Suprapubic skin (tissue), 4 donors: ENCODE measurements at places on chromosomes 3 and 15. TPM values are rescaled to one million over a fixed set of nuclear protein-coding genes. Genes with fewer than 3 reads are reported as not detected.

Gene DET1
- 6.3 TPM for total RNA-seq

Gene PDZRN3
- total RNA-seq = 9.2 TPM

Gene CHRM5
- total RNA-seq = not detected

Gene FRMD4B
- total RNA-seq = 61.0 TPM

Gene PPM1M
- total RNA-seq = 11.6 TPM

DNA sequence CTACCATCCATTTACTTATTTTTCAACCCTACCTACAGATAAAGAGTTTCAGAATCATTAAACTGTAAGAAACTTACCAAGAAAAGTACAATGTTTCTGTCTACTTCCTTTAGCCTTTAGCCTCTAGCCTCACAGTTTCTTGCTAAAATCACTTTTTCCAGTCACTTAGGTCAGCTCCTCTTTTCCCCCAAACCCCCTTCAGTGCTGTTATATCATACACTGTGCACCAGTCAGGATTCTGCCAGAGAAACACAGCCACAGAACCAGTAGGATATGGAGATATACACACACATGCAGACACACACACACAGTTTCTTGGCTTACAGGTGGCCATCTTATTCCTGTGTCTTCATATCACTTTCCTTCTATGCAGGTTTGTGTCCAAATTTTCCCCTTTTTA is 139.9 kb upstream of the LIPC start:
- no peak for DNase-seq

DNA sequence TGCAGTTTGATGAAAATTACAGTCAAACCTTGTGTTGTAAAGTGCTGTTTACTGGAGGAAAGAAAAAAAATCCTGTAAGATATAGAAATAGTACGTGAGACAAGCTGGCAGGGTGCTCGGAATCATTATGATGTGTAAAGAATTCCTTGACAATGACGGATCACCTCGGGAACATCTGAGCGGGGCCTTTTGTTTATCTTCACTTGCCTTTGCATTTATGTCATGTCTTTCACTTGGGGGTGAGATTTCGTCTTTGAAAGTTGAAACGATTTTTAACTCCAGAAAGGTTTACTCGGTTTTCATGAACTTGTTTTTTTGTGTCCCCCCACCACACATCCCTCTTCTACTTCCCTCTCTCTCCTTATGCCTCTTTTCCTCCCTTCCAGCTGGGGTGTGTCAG is 128.3 kb upstream of the VEPH1 start:
- no peak for DNase-seq

DNA sequence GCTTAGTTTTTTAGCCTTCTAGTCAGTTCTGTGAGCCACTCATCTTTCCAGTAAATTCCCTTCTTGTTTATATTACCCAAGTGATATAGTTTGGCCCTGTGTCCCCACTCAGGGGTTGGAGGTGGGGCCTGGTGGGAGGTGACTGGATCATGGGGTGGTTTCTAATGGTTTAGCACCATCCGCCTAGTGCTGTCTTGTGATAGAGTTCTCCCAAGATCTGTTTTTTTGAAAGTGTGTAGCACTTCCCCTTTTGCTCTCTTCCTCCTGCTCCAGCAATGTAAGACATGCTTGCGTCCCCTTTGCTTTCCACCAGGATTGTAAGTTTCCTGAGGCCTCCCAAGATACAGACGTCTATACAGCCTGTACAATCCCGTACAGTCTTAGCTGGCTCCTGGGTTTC is 53.7 kb upstream of the INO80 start:
- no peak for DNase-seq

DNA sequence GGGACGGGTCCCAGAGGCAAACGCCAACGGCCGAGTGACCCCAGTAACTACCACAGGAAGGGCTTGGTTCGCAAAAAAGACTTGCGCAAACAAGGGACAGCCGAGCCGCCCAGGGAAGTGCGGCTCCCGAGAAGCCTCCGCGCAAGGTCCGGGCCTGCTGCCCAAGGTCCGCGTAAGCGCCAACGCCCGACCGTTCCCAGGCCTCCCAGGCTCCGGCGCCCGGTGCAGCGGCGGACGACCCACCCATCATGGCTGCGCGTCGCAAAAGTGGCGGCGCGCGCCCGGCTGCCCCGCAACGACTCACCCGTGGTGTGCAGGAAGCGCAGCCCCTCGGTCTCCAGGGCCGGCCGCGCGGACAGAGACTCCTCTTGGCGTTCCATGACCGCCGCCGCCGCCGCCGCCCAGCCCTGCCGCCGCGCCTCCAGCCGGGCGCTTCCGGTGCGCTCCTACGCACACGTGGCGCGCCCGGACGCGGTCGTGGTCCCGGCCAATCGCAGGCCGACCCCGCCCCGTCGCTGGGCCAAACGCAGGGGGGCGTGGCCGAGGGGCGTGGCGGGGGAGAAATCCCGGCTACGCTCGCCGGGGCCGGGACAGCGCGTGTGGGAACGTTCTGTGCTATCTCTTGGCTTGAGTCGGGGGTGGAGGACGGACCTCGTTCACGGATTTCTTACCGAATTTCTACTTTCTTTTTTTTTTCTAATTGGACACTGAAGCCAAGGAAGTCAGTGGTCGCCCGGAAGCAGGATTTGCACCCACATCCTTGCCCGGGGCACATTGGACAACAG is at the start of gene SELENOS:
Gene SELENOS, minus strand, starts transcription at position 448 of the 785 bp plus-strand sequence. Its CDS starts 68 bp downstream, at position 380.
- DNase-seq = peak; percentile 92

- no peak for DNase-seq
Measured at GRCh38 chr3:143812481-143812880, 35.8 kb downstream of the SLC9A9 start.

DNA sequence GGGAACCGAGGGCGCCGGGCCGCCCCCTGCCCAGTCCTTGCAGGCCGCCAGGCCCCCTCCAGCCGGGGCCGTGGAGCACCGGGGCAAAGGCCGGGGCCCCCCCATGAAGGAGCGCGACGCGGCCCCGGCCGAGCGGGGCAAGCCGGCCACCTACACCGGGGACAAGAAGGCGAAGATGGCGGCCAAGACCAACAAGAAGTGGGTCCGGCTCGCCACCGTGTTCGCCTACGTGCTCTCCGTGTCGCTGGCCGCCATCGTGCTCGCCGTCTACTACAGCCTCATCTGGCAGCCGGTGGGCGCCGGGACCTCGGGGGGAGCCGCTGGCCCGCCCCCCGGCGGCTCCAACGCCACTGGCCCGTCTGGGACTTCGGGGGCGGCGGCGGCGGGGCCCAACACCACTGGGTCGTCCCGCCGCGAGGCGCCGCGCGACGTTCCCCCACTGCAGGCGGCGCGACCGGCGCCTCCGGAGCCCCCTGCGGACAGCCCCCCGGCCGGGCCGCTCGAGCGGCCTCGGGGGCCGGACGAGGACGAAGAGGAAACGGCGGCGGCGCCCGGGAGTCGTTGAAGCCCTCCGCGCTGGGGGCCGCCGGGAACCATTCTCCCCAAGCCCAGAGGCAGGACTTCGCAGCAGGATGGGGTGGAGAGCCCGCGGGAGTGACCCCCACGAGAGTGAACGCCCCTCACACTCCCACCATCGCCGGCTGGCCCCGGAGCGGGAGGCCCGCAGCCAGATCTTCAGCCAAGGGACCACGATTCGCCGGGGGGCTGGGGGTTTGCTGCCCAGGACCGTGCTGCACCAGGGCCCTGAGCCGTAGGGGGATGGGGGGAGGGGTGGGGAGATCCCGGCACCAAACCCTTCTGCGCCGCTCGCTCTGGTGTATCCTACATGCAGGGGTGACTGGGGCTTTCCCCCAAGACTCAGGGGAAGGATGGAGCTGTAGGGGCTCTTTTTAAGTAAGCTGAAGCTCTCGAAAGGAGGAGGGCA is 753 bp downstream of the INAFM2 start:
- DNase-seq = peak; percentile 70

- no peak for DNase-seq
Measured at GRCh38 chr15:66417736-66418135, 31.0 kb downstream of the MAP2K1 start.

- DNase-seq = no peak
Measured at GRCh38 chr3:14422016-14422963, 19.9 kb downstream of the SLC6A6 start.

GRCh38 chr3:4687167-4687566 is 194.0 kb downstream of the ITPR1 start:
- DNase-seq = no peak

DNA sequence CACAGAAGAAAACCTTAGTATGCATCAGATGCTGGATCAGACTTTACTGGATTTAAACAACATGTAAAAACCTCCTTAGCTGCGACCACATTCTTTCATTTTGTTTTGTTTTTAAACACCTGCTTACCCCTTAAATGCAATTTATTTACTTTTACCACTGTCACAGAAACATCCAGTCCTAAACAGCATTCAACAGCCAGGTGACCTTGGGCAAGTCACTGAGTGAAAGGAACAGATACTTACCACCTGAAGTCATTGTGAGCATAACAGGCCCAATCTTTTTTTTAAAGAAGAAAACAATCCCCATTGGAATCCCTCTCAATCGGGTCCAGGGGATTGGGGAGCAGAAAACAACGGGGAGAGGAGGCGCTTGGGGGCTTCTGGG is 390 bp downstream of the STARD5 start:
- no peak for DNase-seq

GRCh38 chr3:60298141-60298540 is 953.1 kb downstream of the FHIT start:
- DNase-seq = no peak

- DNase-seq = no peak
Measured at GRCh38 chr15:98177966-98178592, 217.6 kb downstream of the ARRDC4 start.

DNA sequence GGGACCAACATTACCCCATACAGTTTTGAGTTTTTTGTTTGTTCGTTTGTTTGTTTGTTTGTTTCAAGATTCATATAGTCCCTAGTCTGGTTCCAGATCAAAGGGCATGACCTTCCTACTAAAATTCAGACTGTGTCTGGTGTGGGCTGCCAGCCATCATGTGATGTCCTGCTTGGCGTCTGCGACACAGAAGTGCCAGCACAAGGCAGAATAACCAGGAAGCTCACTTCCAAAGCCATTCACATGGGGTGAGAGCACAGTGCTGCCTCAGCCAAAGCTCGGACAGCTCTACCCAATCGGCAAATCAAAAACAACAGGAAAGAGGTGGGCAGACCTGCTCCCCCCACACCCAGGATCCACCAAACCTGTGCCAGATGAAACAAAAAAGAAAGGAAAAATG is 142.6 kb upstream of the THBS1 start:
- no peak for DNase-seq

DNA sequence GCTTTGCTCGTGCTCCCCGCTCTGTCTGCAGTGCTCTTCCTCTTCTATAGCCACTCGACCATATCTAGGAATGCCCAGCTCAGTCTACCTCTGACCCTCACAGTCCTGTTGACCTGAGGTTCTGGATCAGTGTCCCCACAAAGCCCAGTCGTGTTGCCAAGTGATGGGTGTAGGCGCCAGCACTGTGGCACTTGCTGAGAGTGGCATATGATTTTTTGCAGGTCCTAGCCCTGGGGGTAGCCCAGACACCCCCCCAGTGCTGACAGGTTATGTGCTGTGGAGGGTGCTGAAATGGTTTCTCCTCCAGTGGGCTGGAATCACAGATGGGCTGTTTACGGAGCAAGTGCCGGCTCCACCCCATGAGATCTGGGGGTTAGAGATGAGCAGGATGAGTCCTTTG is 32.5 kb downstream of the ACAD9 start:
- DNase-seq = no peak

DNA sequence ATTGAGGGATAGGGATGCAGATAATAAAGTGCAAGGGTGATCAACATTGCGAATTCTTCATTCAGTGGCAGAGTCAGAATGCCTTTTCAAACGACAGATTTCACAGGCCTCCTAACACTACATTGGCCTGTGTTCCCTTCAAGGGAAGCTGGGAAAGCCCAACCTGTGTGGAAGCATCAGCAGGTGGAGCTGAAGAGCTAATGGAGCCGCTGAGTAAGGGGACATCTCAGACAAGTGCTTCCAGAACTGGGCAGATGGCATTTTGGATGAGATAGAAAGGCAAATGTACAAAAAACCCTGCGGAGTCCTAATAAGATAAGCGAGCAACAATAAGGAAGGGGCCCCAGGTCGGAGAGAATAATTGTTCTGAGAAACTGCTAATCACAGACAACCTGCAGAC is 8.5 kb upstream of the SLC24A5 start:
- DNase-seq = no peak

- no peak for DNase-seq
Measured at GRCh38 chr3:196320137-196320536, 2.1 kb upstream of the DYNLT2B start.

GRCh38 chr3:126267169-126267975 is 87.0 kb upstream of the ALDH1L1 start:
- DNase-seq = no peak

DNA sequence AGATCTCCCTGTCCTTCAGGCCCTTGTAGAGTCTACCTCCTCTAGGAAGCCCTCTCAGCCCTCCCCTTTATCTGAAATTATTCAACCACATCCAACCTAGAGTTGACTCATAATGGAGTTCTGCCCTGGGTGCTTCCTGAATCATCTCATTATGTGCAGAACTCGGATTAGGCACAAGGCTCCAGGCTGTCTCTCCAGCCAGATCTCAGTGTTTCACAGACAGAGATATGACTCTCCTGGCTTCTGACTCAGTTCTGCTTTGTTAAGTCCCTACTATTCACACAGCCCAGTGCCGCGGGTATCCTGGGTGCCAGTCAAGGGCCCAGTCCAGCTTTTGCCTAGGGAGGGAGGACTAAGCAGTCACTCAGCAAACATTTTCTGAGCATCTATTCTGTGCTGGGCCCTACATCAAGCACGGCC is 9.3 kb downstream of the STRA6 start:
- no peak for DNase-seq

DNA sequence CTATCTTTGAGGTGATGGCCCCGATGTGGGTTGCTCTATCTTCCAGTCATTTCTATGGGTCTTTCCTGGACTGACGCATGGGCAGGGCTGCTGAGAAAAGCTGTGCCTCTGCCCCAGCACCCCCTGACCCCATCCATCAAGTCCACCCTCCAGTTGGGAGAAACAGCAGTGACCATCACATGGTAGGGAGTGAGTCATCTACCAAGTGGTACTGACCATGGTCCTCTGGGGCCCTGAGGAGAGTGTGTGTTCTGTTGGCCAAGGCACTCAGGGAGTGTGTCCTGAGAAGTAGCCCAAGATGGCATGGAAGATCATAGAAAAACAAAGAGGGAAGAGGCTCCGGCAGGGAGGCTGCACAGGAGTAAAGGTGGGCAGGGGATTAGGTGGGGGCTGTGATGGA is 1.6 kb upstream of the DNAH1 start:
- DNase-seq = no peak

DNA sequence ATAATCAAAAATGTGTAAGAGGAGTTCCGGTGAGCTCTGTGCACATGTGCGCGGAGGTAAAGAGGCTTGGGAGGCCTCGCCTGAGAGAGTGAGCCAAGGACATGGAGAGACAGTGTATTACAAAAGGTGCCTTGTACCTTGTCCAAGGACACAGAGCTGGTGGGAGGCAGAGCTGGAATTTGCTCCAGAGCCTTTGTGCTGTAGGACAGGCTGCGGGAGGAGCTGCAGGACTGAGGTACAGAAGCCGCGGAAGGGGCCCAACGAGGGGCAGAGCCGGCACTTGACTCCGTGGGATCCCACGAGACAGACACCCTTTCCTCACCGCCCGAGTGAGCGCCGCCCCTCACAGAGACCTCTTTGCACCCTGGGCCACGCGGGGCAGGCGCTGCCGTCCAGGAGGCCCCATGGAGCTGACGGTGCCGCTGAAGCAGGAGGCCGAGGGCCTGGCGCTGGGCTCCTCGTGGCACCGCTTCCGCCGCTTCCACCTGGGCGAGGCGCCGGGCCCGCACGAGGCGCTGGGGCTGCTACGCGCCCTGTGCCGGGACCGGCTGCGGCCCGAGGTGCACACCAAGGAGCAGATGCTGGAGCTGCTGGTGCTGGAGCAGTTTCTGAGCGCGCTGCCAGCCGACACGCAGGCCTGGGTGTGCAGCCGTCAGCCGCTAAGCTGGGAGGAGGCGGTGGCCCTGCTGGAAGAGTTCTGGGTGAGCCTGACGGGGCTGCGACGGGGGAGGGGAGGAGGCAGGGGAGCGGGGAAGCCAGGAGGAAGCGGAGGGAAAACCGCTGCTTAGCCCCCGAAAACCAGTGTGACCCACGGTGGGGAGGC is 68.7 kb downstream of the SLTM start:
- no peak for DNase-seq
